Right lobe of liver (tissue), 6 donors: ENCODE measurements at places on chromosomes 16 and 17. TPM values are rescaled to one million over a fixed set of nuclear protein-coding genes. Genes with fewer than 3 reads are reported as not detected.

The TP53TG3F gene
- not detected for total RNA-seq

The C1QTNF8 gene
- total RNA-seq, result not detected

DNA sequence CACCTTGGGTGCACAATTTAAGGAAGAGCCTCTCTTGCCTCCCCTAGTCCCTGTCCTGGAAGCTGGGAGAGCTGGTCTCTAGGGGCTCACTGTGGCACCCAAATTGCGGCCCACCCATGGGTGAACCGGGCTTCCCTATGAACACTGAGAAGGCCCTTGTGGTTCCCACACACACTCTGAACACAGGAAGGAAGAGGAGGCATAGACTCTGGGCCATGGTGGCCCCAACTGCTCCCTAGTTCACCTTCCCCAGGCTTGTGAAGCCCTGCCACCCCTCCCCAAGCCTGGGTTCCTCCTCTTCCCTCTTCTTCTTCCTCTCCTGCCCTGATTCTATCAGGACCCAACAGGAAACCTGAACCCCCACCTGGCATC lies 10.5 kb downstream of the SREBF1 start:
- H3K4me3 ChIP-seq, result no peak overlapping the region
- H3K27ac ChIP-seq, result peak overlapping the region; percentile 86
- peaks cover 74% of the 10 kb centered on the region for H3K4me1 ChIP-seq
- no peaks in the 10 kb centered on the region for H3K36me3 ChIP-seq

- DNase-seq, result no peak
- H3K27ac ChIP-seq, result no peak overlapping the region
- H3K4me3 ChIP-seq, result no peak overlapping the region
- no peaks in the 10 kb centered on the region for H3K36me3 ChIP-seq
- H3K27me3 ChIP-seq, result no peaks in the 10 kb centered on the region
These were observed 147.8 kb downstream of the IRF8 start for GRCh38 chr16:86046667-86047270.

DNA sequence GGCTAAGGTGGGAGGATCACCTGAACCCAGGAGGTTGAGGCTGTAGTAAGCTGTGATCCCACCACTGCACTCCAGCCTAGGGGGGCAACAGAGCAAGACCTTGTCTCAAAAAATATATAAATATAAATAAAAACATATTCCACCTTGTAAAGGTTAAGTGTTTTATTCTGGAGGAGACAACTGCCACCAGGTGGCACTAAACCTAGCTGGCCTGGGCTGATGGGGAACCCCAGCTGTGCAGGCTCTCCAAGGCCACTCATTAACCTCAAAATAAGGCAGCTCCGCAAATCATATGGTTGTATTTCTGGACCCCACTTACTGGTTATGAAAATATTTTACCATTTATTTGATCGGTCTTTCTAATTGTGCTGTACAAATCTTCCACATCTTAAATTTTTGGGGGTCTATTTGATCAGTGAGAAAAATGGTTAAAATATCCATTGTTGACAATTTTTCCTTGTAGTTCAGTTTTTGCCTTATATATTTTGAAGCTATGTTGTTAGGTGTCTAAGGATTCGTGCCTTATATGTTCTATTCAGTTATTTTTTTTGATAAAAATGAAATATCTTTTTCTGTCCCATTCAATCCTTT lies 8.5 kb upstream of the ICAM2 start:
- no peaks in the 10 kb centered on the region for H3K27me3 ChIP-seq
- peak; percentile 53 for DNase-seq
- H3K27ac ChIP-seq, result no peak overlapping the region
- H3K36me3 ChIP-seq, result no peaks in the 10 kb centered on the region
- no peaks in the 10 kb centered on the region for H3K4me1 ChIP-seq
- H3K4me3 ChIP-seq, result no peak overlapping the region
